ENCODE measurements at places on chromosomes 5 and 9. TPM values are rescaled to one million over a fixed set of nuclear protein-coding genes. Genes with fewer than 3 reads are reported as not detected.

The SEPTIN8 gene
- 39.2 TPM for total RNA-seq

- H3K36me3 ChIP-seq, result no peaks in the 10 kb centered on the region
- H3K4me3 ChIP-seq, result no peak overlapping the region
- no peaks in the 10 kb centered on the region for H3K27me3 ChIP-seq
- no peak for DNase-seq
Observed at GRCh38 chr5:17336054-17336453, 118.6 kb downstream of the BASP1 start.

The CDH6 gene
- total RNA-seq, result not detected

- no peaks in the 10 kb centered on the region for H3K36me3 ChIP-seq
- H3K4me3 ChIP-seq, result no peak overlapping the region
- no peaks in the 10 kb centered on the region for H3K4me1 ChIP-seq
- no peak overlapping the region for H3K27ac ChIP-seq
- DNase-seq, result no peak
Observed at GRCh38 chr5:147555176-147555575, 45.3 kb upstream of the DPYSL3 start.

DNA sequence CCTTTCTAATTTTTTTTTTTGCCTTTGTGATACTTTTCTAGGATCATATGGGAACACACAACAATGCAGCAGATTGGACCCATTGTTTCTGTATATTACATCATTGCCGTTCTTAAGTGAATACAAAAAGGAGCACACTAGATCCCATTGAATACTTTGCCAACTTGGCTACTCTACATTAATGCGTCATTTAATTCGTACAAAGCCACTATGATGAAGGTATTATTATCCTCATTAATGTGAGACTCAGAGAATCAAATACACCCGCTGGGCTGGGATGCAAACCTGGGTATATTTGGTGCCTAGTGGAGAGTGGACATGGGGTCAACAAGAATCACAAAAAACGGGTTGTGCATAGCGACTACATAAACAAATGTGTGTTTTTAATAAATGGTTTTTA, 31.9 kb downstream of the OR2K2 start:
- DNase-seq, result no peak
- H3K27ac ChIP-seq, result no peak overlapping the region
- H3K27me3 ChIP-seq, result peaks cover 8% of the 10 kb centered on the region
- H3K4me1 ChIP-seq, result no peaks in the 10 kb centered on the region
- no peaks in the 10 kb centered on the region for H3K36me3 ChIP-seq

The PCDHA4 gene
- not detected for total RNA-seq
